ENCODE measurements at places on chromosomes 3 and 15.

DNA sequence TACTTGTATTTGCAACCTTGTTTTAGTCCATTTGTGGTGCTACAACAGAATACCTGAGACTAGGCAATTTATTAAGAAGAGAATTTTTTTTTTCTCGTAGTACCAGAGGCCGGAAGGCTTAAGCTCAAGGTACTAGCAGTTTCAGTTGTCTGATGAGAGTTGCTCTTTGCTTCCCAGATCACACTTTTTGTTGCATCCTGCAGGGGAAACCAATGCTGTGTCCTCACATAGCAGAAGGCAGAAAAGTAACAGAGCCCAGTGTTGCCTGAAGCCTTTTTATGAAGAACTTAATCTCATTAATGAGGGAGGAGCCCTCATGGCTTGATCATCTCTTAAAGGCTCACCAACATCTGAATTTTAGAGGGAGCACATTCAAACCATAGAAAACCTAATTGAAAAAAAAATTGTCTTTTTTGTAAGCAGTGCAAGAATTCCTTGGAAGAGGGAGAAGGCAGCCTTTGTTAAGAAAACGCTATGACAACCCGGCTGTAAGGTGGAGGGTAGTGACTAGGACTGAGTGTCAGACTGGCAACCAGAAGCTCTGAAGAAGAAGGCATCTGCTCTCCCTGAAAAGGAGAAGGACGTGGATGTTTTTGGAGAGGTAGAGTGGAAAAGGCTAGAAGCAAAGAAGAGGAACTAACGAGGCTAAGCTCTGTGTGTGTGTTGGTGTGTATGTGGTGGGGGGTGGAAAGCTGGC lies 1245.3 kb downstream of the ROBO2 start:
- DNase-seq, result no peak

DNA sequence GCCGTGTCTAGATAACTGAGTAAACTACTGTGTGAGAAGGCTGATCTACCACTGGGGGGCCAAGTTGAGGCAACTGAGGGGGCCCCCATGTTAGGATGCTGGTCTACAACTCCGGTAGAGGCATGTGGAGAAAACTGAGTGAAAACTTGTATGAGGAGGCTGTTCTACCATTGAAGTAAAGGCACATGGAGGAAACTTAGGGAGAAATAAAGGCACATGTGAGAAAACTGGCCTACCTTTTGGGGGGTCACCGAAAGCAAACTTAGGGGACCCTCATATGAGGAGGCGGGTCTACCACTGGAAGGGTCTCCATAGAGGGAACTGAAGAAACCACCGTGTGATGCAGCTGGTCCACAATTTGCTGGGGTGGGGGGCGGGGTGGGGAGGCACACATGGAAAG lies 155.2 kb downstream of the FBLN2 start:
- DNase-seq, result no peak

GRCh38 chr3:142027300-142027699 lies 122.0 kb downstream of the TFDP2 start:
- DNase-seq, result no peak

GRCh38 chr3:149658744-149659497 lies 1.1 kb upstream of the WWTR1 start:
- no peak for DNase-seq

- DNase-seq, result no peak
These were observed 11.0 kb upstream of the MAP4 start for GRCh38 chr3:48026951-48027908.

GRCh38 chr15:67832897-67833709 lies 6.7 kb downstream of the RNU6-1 start:
- DNase-seq, result peak; percentile 6

GRCh38 chr15:56176996-56177395 lies 66.7 kb downstream of the RFX7 start:
- DNase-seq, result no peak

GRCh38 chr3:196643761-196644160 lies 4.3 kb downstream of the NRROS start:
- DNase-seq, result no peak

DNA sequence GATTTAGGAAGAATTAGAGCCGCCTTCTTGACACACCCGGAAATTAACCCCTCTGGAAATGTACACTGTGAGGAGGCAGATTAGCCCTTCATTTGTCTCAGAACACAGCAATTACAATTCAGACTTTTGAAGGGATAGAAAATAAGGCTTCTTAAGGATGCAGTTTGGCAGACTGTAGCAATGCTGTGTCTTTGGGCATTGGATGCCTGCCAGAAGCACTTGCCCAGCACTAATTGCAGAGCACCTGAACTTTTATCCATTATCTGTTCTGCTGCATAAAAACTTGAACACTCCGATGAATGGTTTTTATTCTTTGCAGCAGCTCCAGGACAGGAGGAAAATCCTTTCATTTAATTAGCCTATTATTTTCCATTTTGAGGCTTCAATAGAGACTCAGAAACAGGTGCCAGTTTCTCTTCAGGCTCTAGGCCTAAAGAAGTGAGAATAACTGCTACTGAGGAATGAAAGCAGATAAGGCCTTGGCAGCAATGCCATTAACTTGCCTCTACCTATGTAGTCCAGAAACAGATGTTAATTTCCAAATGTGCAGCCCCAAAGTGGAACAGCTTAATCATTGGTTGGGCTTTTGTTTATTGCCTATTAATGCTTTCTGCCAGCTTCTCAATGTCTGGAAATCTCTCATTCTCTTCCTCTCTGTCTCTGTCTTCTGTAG lies 418.5 kb downstream of the NSUN3 start:
- DNase-seq, result no peak

DNA sequence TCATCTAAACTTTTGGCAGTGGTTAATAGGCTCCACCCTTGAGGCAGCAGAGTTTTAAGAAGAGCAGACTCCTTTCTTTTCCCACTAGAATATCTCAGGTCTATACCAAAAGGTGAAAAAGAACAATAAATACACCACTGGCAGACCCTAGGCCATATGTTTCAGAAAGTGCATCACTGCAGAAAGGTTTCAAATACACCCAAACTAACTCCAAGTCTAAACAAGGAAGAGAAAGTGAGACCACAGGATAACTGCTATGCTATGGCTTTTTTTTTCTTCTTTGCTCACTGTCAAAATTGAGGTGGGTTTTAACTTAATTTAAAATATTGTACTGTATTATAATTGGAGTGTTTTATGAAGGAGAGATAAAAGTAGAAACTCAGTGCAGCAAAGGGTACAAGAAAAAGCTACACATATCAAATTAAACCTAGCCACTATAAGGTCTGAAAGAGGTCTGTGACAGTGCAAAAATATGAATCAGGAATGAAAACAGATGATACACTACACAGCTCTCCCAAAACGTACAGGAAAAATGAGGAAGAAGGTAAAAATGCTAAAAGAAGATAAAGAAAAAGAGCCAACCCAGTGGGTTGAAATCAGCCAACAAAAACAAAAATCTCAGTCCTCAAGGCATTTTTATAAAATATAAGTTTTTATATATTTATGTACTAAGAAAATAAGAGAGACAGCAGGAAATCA lies 8.4 kb downstream of the SNX4 start:
- no peak for DNase-seq

DNA sequence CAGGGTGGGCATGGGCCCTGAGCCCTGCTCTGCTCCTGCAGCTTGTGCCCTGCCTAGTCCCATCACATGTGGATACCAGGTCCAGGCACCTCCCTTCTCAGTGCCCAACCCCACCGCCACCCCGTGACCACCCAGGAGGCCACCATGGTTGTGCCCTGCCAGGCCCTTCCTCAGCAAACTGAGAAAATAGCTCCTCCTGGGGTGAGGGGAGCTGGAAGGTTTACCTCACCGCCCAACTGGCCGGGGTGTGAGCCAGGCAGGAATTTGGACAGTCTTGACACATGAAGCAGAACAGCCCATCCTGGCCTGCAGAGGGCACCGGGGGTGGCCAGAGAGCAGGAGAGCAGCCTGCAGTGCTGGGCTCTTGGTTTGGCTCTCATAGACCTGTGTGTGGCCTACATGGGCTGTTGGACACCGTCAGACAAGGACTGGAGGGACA lies 11.4 kb upstream of the C3orf22 start:
- DNase-seq, result no peak

GRCh38 chr3:8473029-8473428 lies 28.6 kb upstream of the LMCD1 start:
- DNase-seq, result no peak

- DNase-seq, result no peak
These were observed 1639.5 kb downstream of the SI start for GRCh38 chr3:163438760-163439159.

- no peak for DNase-seq
These were observed 26.3 kb downstream of the FSTL1 start for GRCh38 chr3:120424506-120424905.

DNA sequence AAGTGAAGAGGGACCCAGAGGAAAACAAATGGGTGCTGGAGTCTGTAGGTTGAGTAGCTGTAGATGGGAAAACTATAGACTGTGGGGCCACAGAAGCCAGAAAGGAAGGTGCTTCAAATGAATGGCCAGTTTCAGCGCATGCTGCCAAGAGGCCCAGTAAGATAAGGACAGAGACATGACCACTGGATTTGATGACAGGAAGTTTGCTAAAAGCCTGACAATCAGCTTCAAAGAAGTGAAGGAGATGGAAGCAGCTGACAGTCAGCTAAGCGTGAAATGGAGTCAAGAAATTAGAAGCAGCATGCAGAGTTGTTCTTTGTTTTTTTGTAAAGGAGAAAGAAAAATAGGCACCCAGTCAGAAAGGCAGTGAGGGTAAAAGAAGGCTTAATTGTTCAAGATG lies 24.9 kb downstream of the TXNRD3 start:
- DNase-seq, result no peak

GRCh38 chr15:70060214-70060992 lies 37.3 kb downstream of the TLE3 start:
- no peak for DNase-seq

- no peak for DNase-seq
These were observed 113.8 kb upstream of the EPHA6 start for GRCh38 chr3:96700322-96701315.

DNA sequence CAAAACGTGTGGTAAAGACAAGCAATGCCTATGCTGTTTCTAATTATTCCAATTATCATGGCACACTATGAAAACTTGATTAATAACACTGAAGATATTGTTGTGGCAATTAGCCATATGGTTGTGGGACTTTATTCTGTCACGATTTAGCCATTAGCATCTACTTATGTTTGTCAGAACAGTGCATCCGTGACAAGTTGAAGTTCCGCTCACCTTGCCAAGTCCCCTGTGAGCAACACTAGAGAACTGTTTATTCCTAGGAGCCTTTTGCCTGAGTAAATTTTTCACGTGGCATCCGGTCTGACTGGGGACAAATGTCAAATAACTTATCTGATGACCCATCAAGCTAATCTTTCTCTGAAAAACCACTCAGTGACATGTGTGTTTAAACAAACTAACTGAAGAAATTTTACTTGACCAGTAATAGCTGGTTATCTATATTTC lies 403.3 kb downstream of the TBC1D5 start:
- no peak for DNase-seq

- no peak for DNase-seq
These were observed at the start of gene TJP1 for GRCh38 chr15:29822100-29822683. Gene TJP1 (minus strand): TSS chr15:29822468. CDS start chr15:29822028, 440 bp downstream.

GRCh38 chr3:55554634-55555425 lies 67.7 kb upstream of the WNT5A start:
- DNase-seq, result no peak

DNA sequence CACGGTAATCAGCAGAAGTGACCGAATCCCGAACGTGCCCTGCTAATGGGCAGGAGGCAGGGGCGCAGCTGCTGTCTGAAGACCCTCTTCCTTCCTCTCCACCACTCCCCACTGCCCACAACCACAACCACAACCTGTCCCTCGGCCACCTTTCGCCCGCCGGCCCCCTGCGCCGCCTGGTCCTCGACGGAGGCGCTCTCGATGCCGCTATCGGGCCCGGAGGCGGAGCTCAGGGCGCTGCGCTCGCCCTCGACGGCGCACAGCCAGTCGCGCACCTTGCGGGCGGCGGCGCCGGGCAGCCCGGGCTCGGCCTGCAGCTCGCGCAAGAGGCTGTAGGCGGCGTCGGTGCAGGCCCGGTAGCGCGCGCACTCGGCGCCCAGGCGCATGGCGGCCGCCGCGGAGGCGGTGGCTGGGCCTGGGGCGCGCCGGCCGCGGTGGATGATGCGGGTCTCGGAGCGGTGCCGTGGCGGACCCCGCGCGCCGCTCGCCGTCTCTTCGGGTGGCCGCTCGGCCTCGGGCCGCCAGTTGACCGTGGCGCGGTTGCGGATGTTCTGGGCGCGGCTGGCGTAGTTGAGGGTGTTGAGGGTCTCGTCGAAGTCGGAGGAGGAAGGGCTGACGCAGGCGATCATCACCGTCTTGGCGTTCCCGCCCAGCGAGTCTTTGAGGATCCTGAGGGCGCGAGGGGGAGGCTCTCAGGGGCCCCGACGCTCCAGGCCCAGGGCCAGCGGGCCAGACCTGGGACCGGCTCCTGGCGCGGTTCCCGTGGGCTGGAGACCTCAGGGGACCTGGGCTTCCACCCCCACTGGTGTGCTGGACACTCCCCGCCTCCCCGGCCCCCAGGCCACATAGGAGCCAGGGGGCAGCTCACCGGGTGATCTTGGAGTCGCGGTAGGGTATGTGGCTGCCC lies 6.9 kb downstream of the KIF7 start:
- DNase-seq, result no peak

- DNase-seq, result no peak
These were observed 23.9 kb downstream of the EIF1B start for GRCh38 chr3:40333416-40333815.

DNA sequence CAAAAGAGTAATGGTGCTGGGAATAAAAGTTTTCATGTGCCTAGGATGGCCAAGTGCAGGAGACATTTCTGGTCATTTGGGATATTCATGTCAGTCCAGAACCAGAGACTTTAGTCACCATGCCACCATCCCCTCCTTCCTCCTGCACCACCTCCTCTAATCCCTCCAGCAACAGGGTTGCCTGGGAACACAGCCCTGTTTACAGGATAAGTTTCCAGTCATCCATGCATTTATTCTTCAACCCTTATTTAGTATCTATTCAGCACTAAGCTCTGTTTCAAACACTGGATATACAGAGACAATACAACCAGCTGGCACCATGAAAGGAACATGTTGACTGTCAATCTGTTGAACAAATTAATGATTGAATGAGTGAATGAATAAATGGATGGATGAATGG lies 211.7 kb downstream of the CLSTN2 start:
- no peak for DNase-seq

GRCh38 chr3:10116138-10116460 lies 624 bp downstream of the BRK1 start:
- no peak for DNase-seq

DNA sequence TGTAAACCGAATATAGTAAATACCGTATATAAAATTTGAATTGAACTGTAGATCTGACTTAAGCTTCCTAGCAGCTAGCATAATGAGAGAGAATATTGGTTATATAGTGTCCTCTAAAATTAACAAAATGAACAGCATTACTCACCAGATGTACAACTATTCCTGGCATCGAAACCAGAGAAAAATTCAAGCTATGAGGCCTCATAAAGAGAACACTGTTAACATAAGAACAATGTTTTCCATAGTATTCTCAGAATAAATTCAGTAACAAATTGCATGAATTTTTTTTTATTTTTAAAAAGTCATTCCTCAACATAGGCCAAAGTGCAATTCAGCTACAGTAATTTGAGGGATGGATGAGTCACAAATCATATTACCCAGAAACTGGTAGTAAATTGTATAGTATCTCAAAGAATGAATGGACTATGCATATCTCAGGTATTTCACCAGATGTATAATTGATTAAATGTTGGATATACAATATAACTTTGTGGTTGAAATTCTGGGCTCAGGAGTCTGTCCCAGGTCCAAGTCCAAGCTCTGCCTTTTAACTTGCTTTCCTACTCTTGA lies 5.0 kb downstream of the TMEM207 start:
- no peak for DNase-seq
